ENCODE measurements at places on chromosomes 6 and 20. TPM values are rescaled to one million over a fixed set of nuclear protein-coding genes. Genes with fewer than 3 reads are reported as not detected.

DNA sequence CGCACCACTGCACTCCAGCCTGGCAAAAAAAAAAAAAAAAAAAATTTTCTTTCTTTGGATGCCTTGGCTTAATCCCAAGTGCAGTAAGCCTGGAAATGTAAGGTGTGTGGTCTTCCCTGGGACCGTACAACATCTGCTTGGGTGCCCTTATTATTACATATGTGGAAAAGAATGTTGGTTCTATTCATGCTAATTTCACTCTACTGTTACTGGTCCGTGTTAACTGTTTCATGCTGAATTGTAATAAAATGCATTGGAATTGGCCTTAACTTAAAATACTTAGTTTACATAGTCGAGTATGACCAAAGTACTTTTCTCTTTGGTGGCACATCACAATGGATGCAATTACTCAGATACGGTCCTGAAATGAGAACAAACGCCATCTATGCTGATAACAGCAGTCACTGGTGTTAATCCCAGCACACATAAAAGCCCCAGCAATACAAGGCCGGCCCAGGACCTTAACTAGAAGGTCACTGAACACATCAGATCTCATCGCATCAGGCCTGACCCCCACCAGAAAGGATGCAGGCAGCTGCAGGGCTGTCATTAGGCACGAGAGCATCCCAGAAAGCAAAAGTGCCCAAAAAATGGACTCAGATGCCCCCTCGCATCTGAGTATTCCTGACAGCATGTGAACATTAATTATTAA lies 1.2 kb downstream of the SERPINB6 start:
- no peak for DNase-seq

GRCh38 chr6:29676981-29677601 lies 3.9 kb downstream of the ZFP57 start:
- DNase-seq = peak; percentile 39

- DNase-seq = no peak
Measured at GRCh38 chr20:37940858-37941257, 37.9 kb downstream of the VSTM2L start.

Gene MTFR2
- 1.6 TPM for total RNA-seq

DNA sequence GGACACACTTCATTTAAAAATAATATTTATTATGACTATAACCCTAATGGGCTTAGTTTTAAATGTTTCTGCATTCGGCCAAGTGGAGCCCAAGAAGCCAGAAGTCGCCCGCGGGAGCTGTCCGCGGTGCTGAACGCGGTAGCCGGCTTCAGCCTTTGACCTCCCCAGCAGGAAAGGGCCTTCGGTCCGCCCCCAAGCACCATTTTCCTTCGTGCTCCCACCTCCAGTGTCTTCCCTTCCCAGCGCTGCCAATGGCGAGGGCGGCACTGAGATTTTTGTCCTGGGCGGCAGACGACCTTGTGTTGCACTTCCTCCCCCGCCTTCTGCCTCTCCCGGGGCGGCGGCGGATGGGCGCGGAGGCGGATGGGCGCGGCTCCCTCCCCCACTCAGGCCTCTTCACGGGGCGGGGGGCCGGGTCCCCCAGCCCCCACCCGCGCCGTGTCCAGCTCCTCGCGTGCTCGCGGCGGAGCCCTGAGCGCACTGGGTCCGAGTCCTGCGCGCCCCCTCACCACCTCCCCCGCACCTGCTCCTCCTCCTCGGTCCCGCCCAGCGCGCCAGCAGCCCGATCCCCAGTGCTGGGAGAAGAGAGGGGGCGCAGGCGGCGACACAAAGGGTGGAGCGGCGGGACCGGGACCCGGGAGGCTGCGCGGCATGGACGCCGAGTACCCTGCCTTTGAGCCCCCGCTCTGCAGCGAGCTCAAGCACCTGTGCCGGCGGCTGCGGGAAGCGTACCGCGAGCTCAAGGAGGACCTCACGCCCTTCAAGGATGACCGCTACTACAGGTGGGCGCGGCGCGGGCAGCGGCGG lies 23.6 kb upstream of the TMEM181 start:
- no peak for DNase-seq

GRCh38 chr6:157059781-157060180 lies 263.5 kb downstream of the TMEM242 start:
- no peak for DNase-seq

- no peak for DNase-seq
Measured at GRCh38 chr6:111995404-111995803, 58.5 kb upstream of the CCN6 start.

DNA sequence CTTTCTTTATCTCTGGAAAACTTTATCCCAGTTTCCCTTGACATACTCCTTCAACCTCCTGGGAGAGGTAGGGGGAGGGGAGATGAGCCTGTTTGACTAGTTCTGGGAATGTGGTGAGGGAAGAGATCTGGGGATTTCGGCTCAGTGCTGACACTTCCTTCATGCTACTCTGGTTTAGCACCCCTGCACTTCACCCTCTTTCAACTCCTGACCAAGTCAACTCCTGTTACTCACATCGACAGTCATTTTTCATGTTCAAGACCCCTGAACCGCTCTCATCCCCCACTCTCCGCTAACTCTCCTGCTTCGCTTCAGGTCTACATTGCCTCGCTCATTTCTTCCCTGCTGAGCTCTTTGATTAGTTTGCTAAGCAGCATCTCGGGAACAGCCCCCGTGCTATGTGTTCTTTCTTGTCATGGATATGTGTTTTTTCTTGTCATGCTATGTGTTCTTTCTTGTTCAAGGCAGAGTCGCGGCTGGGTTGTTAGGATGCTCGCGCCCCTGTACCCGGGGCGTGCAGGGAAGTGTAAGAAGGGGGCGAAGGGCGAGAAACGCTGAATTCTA lies 16.6 kb upstream of the TRIM27 start:
- DNase-seq = no peak

DNA sequence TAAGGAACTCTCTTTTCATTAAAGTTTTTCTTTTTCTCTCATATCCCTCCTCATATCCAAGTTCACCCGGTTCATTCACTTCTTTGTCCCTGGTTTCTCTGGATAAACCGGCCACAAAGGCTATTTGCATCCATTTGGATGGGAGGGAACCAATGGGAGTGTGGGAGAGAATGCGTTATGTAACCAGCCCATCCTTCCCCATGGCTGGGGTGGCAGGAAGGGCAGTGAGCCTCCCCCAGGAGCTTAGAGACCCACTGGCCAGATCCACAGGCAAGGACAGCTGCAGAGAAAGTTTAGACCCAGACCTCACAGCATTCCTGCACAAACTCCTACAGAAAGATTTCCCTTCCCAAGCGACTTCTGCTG lies 10.7 kb downstream of the CASS4 start:
- DNase-seq = no peak

- no peak for DNase-seq
Measured at GRCh38 chr6:123904228-123904627, 100.6 kb downstream of the NKAIN2 start.

GRCh38 chr6:144304223-144304848 lies 19.2 kb downstream of the UTRN start:
- no peak for DNase-seq

- DNase-seq = no peak
Measured at GRCh38 chr6:126764104-126764503, 354.4 kb upstream of the RSPO3 start.

Gene ACTL10
- total RNA-seq = 3.6 TPM

Gene VIP
- total RNA-seq = 6.5 TPM

DNA sequence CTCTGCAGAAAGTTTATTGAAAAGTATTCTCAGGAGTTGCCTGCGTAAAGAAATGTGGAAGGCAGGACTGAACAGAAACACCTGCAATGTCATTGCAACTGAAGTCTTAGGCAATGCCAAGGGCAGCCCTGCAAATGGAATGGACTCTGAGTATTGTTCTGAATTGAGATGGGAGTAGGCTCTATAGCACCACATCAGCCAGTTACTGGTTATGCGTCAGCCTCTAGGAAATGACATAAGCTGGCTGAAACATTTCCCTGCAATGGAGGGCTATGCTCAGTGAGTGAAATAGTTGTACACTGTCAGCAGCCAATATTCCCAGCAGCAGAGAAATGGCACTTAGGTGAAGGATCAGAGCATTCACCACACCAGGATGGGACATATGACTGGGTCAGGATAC lies 13.8 kb upstream of the GJE1 start:
- no peak for DNase-seq

- DNase-seq = no peak
Measured at GRCh38 chr20:11734431-11734830, 183.3 kb upstream of the BTBD3 start.

DNA sequence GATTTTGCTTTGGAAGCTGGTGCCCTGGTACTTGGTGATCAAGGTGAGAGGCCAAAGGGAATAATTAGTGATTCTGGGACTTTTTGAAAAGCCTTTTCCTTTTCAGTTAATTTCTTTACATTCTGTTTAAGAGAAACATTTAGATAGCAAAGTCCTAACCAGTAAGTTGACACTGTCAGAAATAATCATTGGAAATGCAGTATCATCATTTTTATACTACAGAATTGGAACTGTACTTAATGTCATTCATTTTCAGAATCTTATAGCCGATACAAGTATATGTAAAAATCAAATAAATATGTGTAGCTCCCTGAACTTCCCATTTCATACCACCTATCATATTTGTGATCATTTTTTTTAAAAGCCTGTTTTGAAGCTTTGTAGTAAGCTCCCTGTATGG lies 27.5 kb downstream of the MCM8 start:
- DNase-seq = no peak

Gene C20orf202
- total RNA-seq = not detected

Gene CDSN
- total RNA-seq = not detected

- DNase-seq = no peak
Measured at GRCh38 chr6:32840604-32841246, 2.2 kb upstream of the TAP2 start.

Gene NHLRC1
- total RNA-seq = 4.5 TPM

Gene HDGFL1
- not detected for total RNA-seq

Gene PTK6
- total RNA-seq = 0.55 TPM

DNA sequence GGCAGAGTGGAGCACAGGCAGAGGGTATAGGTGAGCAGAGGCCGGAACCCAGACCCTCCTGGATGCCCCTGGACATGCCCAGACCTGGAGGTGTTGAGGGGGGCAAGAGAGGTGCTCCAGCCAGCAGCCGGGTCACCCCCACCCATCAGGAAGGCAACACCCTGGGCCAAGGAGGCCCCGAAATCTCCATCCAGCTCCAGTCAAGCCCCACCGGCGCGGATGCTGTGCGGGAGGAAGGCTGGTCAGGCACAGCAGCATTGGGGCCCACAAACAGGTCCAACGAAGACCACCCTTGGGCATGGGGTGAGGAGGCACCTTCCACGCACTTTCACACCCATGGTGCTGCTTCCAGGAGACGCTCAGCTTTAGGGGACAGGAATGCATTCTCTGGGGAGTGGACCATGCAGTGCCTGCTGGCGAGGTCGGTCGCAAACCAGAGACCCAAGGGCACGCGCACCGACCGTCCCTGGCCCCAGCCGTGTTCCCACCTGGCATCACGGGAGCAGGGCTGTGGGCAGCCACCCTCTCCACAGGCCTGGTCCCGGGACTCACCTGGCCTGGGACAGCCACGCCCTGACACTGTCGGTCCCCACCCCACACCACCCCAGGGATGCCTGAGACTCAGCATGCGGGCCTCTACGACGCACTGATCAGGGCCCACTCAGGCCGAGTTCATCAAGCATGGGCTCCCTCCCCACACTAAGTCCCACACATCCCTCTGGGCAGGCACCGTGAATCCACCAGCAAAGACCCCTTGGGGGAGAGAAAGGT lies 43.6 kb upstream of the ZBP1 start:
- DNase-seq = no peak

GRCh38 chr6:148044921-148045320 lies 297.7 kb upstream of the SASH1 start:
- no peak for DNase-seq

GRCh38 chr6:44531442-44532015 lies 144.0 kb downstream of the CDC5L start:
- DNase-seq = no peak

Gene HLA-DMB
- total RNA-seq = 2.3 TPM

DNA sequence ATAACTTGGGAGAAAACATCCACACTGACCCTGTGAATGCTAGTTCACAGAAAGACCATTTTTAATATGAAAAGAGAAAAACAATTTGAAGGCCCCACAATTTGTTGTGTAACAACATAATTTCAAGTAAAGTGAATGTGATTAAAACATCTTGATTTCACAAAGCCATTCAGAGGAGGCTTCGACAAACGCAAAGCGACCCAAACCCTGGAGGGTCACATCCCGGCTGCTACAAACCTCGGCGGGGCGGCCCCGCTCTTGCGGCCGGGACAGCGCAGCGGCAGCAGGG lies 14.0 kb downstream of the FOXC1 start:
- DNase-seq = no peak

DNA sequence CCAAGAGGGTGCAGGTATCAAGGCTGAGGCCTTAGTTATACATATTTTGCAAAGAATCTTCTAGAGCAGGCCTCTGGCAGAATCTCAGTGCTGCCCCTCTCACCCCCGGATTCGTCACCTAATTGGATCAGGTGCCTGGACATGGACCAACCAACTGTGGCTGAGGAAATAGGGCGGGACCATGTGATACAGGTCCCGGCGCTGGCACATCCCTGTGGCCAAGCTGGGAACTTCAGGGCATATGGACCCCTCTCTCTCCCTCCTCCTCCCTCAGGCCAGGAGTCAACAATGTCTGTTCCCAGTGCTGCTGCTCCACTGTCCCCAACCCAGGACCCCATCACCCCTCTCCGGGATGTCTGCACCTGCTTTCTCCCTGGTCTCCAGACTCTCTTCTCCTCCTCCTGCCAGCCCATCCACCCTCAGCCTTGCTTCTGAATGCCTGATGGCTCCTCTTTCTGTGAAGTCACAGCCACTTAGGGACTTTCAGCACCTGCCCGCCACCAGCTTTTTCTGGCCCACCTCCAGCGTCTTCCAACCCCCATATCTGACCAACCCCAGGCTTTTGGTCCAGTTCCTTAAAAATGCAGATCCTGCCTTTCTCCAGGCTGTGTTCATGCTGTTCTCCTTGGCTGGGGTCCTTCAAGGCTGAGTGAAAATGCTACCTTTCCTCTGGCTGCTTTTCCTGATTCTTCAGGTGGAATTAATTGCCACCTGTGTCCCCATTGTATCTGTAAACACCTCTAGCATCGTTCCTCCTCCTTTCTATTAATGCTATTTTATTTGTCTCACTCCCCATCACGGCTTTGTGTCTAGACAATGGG lies 19.0 kb upstream of the MLN start:
- DNase-seq = no peak

GRCh38 chr6:14440940-14441781 lies 323.6 kb downstream of the CD83 start:
- DNase-seq = no peak

Gene TRIM40
- total RNA-seq = not detected

DNA sequence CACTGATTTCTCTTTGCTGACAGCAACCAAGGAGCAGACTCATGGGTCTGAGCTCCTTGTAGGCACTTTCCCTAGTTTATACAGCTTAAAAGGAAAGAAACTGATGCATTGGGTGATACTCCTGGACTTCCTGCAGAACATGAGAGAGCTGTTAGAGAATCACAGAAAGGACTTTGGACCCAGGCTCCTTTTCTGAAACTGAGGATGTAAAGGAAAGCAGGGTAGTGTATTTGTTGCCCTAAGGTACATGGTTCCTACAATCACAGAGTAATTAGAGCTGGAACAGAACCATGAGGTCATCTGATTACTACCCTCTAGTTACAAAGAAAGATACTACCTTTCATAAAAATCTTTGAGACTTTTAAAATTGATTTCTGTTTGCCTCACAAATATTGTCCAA lies 477.1 kb upstream of the SPTLC3 start:
- no peak for DNase-seq
